ENCODE measurements at places on chromosomes 3 and 15. TPM values are rescaled to one million over a fixed set of nuclear protein-coding genes. Genes with fewer than 3 reads are reported as not detected.

The BTBD1 gene
- total RNA-seq, result 72.3 TPM

The CPN2 gene
- not detected for total RNA-seq

The CMTM8 gene
- 1.4 TPM for total RNA-seq

The C2CD4A gene
- 3.0 TPM for total RNA-seq

The SEMA3G gene
- total RNA-seq, result 0.34 TPM

The SLC22A13 gene
- total RNA-seq, result 0.43 TPM

The NCEH1 gene
- total RNA-seq, result 10.3 TPM

The ALDH1A2 gene
- 0.85 TPM for total RNA-seq

The TMEM158 gene
- total RNA-seq, result 2.3 TPM

The NR1I2 gene
- under 0.01 TPM for total RNA-seq

The UQCC5 gene
- total RNA-seq, result 8.5 TPM

The IL16 gene
- total RNA-seq, result 0.07 TPM

The EOGT gene
- total RNA-seq, result 49.3 TPM

The SLC51A gene
- not detected for total RNA-seq

The TFDP2 gene
- total RNA-seq, result 28.4 TPM

The MB21D2 gene
- total RNA-seq, result 6.5 TPM

The TPRG1 gene
- 0.34 TPM for total RNA-seq

The PAK6 gene
- total RNA-seq, result 20.3 TPM

The EID1 gene
- total RNA-seq, result 70.7 TPM

Data from nasal cavity respiratory epithelium epithelial cell of viscerocranial mucosa (primary cell).